NCI-H1930 (cell line): ENCODE measurements at places on chromosomes 16 and 17.

- DNase-seq: no peak
These were observed 95.8 kb upstream of the CRHR1 start for GRCh38 chr17:45688353-45688752.

- DNase-seq: no peak
These were observed 322.7 kb downstream of the NPIPA8 start for GRCh38 chr16:18013863-18014262.

DNA sequence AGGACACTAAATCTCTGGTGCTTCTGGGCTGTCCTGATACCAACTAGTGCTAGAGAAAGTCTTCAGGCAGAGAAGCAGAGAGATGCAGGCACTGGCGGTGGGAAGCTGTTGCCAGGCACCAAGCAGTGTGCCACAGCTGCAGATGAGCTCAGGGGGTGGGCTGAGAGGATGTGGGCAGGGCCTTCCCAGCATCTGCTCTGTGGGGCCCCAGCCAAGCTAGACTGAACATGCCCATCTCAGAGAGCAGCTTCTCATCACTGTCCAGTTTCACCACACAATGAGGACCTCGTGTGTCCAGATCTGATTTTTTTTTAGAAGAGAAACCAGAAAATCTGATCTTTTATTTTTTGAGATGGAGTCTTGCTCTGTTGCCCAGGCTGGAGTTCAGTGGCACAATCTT is 17.1 kb downstream of the PSKH1 start:
- no peak for DNase-seq

GRCh38 chr17:39071573-39071972 is 79.9 kb downstream of the PLXDC1 start:
- DNase-seq: no peak

DNA sequence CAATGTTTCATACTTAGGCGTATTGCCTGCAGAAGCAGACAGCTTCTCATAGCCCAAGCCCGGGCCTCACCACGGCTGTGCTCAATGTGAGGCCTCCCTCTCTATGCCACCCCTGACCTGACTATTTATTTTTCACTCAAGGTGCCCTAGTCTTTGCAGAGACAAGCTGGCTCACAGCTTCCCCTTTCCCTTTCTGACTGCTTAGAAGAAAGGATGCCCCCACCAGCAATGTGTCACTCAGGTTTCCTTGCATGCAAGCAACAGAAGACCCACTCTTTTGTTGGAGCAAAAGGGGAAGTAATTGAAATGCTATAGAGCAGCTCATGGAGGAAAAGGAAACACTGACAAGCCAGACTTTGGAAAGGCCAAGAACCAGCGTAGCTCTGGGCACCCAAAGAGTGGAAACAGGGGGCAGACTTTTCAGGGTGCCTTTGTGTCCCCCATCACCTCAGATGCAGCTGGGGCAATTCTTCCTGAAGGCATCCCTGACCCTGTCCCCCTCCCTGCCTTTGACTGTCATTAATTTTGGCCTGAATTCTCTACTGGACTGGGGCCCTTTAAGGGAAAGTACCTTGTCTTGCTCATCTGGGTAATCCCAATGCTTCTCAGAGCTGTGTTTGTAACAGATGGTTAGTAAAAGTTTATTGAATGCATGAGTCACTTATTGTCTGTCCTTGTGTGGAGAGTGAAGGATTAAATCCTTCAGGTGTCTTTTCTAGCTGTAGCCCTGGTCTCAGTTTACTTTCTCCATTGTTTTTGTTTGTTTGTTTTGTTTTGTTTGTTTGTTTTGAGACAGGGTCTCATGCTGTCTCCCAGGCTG is 17.8 kb downstream of the RGS9 start:
- DNase-seq: no peak

- DNase-seq: no peak
These were observed at the start of gene TRPV3 for GRCh38 chr17:3557768-3558583. TRPV3 (minus strand) TSS chr17:3557812; CDS start chr17:3554850, 2,962 bp downstream.

DNA sequence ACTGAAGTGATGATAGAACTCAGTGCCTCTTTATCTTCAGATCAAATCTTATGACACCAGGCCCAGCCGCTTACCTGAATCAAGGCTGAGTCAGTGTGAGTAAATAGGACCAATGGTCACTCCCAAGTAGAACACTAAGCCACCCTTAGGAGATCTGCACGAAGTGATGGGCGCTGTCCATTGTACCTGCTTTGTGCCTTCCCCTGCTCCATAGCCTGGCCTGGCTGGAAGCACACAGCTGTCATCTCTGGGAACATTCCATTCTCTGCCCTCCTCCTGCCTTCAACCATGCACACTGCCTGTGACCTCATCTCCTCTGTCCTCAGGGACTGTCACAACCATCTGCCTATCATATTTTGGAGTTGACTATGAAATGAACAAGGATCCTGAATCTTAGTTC is 279.5 kb upstream of the ASIC2 start:
- DNase-seq: no peak

- DNase-seq: no peak
These were observed 10.8 kb downstream of the RGS9 start for GRCh38 chr17:65147955-65148354.

- DNase-seq: no peak
These were observed 31.0 kb downstream of the CCT6B start for GRCh38 chr17:34930283-34930682.

DNA sequence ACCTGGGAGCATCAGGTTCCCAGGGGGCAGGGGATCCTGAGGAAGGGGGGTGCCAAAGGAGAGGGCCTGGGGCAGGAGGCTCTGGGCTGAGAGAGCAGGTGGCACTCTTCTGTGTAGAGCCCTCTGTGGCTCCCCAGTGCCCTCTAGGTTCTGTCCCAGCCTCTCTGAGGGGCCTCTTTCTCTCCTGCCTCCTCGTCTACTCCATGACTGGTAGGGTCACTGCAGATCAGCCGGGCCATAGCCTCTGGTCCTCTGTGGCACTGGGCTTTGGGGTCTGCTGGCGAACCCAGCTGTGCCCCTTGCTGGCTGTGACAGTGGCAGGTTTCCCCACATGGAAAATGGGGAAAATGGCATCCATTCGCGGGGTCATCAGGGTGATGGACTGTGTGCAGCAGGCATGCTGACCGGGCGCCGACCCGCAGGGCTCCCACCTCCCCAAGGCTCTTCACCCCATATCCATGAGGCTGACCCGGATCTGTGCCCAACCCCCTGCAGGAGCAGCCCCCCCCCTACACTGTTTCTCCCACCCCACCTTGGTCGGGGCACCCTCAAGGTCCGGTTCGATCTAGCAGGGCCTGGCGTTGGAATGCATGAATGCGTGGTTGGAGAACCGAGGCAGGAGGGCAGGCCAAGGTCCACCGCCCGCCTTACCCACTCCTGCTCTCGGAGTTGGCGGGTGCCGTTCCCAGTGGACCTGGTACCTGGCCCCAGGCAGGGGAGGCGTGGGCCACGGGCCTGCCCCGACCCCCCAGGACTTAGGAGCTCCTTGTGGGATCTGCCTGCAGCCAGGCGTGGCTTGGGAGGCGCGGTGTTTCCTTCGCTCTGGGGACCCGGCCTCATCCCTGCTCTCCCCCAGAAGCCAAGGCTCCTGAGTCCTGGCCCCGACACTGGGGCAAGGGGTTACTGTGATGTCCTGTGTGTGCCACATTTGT is 6.5 kb downstream of the GLIS2 start:
- no peak for DNase-seq

DNA sequence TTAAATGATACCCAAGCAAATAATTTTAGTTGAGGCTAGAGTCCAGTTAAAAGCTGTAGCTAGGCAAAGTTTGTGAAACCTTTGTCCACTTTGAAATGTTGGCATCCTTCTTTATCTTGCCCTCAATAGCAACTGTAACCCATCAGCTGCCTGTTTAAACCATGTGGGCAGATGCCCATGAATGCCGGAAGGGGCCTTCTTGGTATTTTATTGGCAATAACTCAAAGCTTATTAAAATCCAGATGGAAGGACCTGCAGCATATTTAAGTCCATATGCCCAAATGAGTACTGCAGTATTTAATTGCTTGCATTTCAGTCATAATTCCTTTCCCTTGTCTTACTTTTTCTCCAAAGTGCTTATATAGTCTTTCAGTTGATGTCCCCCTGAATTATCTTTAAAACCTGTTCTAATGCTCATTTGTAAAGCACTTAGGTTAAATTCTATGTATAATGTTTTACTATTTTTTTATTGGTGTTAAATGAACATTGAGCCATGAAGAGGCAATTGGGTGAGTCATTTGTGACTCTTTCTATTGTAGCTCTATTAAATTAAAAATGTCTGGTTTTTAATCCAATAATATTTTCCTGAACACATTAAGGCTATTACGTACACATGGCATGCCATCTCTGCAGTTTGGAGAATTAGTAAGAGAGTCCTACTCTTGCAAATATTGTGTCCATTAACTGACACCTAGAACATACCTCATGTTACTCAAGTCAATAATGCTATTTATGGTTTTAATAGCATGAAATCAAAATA is 225.3 kb downstream of the KCNJ2 start:
- no peak for DNase-seq

DNA sequence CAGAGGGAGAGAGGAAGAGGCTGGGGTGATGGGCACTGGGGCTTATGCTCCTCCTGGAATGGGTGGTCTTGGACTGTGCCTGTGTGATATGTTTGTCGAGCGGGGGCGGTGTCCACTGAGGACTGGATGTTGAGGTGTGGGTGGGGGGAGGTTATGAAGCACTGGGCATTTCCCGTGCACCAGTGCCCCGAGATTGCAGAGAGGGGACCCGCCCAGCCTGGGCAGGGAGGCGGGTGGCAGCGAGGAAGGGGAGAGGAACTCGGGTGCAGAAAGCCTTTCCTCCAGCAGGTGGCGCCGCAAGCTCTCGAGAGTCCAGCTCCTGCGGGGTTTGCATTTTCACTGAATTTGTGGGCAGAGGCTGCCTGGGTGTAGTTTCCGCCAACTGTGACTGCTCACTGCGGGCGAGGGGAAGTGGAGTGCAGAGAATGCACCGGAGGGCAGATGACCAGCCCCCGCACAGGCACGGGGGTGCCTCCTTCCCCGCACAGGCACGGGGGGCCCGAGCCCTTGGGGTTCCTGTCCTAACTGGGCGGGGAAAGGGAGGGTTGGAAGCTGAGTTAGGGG is 190.6 kb downstream of the SEC14L1 start:
- DNase-seq: peak; percentile 56

GRCh38 chr16:47258874-47259461 is 115.2 kb upstream of the NETO2 start:
- no peak for DNase-seq

DNA sequence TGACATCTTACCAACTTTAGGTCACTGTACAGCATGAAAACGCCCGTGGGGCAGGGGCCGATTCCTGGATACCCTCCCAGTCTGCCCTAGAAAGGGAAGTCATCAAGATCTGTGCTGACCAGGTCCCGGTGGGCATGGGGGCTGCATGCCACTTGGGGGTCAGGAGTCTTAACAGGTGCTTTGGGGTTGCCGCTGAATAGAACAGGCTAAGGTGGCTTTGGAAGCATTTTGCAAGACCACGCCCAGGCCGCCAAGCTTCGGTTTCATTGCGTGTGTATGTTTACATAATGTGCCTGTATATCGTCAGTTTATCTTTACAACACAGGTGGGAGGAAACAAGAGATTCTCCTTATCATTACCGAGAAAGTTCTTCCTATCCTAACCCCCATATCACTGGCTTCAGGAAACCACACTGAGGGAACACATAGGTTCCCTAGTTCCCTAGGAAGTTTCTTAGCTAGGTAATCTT is 13.3 kb upstream of the USP36 start:
- DNase-seq: no peak

- no peak for DNase-seq
These were observed 115.9 kb upstream of the CIBAR2 start for GRCh38 chr16:85227946-85228862.

DNA sequence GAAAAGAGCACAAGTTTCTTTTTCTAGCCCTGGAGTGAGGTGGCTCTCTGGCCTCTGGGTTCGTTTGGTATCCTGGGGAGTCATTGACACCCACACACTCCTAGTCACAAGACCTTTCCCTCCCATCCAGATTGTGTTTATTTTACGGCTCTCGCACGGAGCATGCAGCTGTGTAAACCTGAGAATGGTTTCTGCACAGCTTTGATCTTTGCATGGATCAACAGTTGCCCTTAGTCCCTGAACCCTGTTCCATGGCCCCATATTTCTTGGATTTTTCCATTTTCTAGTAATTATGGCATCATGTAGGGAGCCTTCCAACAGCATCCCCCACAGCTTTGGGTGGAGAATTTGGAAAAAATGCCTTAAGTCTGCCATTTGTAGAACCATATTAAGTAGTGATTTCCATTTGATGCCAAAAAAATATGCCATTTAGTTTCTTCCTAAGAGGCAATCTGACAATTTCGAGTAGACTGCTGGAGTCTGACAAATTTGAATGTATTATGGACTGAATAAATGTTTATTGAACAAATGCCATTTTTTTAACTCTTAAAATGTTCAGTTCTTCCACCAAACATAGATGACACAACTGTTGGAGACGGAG is 197.7 kb downstream of the WWOX start:
- peak; percentile 62 for DNase-seq

DNA sequence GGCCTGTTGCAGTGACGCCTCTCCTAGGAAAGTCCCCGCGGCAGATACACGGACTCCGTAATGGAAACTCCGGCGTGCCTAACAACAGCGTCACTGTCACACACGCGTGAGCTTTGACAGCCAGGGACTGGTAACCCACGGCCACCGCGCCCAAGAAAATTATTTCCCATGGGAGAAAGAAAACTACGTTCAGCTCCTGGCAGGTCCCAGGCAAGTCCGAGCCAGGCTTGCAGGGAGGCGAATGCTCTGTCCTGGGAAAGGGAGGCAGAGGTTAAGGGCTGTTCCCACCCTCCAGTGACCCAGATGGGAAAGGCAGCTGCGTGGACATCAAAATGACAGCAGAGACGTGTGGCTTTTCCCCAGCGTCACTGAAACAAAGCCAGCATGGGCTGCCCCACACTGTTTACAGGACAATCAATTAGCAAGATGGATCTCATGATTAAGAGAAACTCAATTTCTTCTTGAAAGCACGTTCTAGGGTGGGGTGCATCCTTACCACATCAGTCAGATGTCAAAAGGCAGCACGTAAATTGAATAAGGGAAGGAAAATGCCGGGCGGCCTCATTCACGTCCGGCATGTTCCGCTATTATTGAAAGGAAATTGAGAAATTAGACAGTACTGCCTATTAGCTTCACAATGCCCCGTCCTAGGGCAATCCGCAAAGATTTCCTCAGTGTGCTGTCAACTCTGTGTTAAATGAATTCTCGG is 82.5 kb downstream of the NXN start:
- DNase-seq: no peak

GRCh38 chr17:79075861-79076406 is 1.3 kb downstream of the ENGASE start:
- DNase-seq: no peak

GRCh38 chr17:8227238-8227581 is 16.8 kb upstream of the AURKB start:
- DNase-seq: no peak

DNA sequence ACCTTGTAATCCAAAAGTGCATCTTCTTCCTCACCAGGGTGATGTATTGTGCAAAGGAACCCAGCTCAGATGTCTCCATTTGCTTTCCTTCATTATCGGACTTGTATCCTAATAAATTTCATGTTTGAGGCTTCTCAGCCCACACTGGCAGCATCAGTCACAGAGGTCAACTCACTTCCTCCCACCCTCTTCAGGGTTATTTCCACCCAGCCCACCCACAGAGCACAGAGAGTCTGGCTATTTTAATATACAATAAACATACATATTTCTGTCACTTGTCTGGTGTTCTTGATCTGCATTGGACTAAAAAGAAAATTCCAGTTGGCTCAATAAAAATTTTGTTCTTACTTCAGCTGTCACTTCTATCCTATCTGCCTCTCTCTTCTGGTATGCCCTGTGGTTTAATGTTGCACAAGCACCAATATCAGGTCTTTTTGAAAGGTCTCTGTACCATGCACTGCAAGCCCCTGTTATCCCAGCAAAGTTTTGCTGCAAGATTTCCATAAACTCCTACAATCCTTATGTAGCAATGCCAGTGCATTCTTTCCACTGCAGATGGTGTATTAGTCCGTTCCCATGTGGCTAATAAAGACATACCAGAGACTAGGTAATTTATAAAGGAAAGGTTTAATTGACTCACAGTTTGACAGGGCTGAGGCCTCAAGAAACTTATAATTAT is 201.8 kb downstream of the CDH11 start:
- no peak for DNase-seq
